ENCODE measurements at places on chromosomes 12 and 14.

DNA sequence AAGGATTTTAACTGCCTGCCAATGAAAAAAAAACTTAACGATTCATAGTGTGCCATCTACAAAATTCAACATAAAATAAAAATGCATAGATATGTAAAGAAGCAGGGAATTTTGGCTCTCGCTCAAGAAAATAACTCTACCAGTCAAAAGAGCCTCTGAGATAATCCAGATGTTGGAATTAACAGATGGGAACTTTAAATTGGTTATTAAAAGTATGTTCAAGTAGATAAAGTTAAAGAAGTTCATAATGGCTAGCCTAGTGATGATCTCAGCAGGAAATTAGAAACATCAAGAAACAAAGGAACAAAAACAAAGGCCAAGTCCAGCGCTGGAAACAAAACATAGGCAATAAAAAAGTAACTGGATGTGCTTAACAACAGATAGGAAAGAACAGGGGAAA is 23.1 kb downstream of the PIK3C2G start:
- DNase-seq, result no peak

- DNase-seq, result no peak
Measured at GRCh38 chr14:94161058-94161457, 13.1 kb upstream of the PPP4R4 start.

DNA sequence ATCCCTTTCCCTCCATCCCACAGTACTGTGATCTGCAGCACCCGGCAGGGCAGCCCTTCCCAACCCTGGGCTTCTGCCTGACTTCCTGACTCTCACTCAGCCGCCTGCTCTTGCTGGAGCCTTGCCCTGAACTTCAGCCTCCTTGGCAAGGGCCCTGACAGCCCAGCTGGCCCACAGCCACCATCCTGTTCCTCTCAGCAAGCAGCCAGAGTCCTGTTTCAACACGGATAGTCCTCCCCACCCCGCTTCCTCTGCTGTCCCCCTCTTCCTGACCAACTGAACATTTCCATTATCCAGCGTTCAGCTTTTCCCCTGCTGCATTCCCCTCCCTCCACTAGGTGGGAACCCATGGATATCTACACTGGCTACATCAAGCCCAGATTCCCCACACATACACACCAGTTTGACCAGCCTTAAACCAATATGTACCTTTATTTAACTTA is 74.0 kb upstream of the MDM1 start:
- no peak for DNase-seq

DNA sequence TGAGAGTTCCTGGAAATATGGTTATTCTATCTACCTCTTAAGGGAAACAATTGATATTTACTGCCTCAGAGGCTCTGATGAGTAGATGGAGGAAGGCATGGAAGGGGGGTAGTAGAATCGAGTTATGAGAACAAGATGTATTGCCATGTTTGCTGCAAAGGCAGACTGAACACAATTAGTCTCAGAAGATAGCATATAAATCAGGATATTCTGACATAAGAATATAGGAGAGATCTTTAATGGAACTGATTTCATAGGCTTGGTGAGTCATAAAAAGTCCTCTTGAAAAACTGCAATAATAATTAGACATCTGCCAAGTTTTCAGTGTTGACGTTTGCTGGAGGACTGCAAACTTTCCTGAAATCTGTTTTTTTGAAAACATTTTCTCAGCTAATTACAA is 636.1 kb downstream of the TMTC2 start:
- no peak for DNase-seq

DNA sequence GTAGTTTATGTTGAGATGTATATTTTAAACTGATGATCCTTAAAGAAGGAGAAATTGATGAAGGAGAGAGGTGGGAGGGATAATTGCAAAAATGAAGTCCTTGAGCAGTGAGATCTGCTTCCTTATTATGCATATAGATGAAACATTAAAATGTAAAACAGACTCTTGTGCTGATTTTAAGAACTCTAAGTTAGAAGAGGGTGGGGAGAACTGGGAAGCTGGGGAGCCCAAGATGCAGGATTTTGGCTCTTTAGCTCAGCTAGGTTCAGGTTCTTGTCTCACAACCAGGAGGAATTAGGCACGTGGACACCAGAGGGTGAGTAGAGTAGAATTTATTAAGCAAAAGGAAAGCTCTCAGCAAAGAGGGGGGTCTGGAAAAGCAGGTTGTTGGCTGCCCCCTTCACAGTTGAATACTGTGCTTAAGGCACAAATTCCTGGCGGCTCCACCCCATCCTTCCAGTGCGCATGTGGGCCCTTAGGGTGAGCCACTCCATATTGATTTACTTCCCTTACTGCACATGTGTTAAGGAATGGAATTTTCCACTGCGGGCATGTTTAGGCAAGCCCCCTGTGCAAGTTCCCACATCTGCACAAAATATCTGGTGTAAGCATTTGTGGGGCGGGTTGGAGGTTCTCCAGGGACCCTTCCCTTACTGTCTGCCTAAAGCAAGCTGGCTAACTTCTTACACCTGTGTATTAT is 141.9 kb downstream of the BICD1 start:
- no peak for DNase-seq

DNA sequence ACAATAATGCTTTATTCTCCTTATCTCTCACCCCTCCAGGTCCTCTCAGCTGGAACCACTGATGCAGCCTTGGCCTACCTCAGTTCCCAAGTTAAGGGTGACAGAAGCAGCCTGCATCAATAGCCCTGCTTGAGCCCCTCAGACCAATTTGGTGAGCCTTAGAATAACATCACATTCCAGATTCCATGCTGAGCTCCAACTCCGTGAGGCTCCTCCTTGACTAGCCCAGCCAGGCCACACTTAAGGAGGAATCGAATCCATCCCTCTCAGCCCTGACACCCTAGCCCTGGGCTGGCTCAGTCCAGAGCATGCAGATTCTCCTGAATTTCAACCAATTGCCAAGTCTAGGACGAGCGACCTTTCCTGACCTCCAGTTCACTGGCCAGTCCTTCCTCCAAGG is 91.1 kb downstream of the ARMH4 start:
- no peak for DNase-seq

DNA sequence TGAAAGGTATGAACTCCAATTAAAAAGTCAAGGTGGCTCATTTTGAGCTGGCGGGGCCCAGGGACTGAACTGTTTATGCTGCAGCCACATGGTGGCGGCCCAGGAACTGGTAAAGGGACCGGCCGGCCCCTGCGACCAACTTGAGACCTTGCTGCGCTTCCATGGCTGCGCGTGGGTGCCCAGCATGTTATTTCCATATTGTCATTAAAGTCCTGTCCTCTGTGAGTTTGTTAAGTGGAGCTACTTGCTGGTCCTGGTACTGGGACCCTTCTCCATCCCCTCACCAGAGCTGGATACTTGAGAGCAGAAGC is 62.3 kb downstream of the BEGAIN start:
- DNase-seq, result no peak

DNA sequence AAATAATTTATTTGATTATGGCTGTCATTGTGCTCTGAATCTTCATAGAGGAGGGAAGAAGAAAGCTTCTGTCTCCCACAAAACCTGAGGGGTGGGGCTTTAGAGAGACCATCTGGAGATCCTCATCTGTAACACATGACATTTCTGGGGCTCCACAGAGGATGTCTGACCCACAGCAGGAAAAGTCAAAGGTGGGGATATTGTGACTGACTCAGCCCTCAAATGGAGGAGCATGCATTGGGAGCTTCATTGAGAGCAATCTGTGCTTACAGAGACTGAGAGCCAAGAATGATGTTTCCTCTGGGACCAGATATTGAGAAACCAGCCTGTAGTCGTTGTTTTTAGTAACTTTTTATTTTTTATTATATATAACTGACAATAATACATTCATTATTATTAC is 158.7 kb downstream of the SYT1 start:
- DNase-seq, result no peak

GRCh38 chr12:94872007-94872653 is 131.4 kb downstream of the NDUFA12 start:
- DNase-seq, result no peak

Measured in stimulated activated CD8-positive, alpha-beta memory T cell treated with anti-CD3 and anti-CD28 coated beads, Interleukin-2, amount 100 ng/mL, for 1 hour (primary cell).